ENCODE measurements at places on chromosomes 2 and 18.

DNA sequence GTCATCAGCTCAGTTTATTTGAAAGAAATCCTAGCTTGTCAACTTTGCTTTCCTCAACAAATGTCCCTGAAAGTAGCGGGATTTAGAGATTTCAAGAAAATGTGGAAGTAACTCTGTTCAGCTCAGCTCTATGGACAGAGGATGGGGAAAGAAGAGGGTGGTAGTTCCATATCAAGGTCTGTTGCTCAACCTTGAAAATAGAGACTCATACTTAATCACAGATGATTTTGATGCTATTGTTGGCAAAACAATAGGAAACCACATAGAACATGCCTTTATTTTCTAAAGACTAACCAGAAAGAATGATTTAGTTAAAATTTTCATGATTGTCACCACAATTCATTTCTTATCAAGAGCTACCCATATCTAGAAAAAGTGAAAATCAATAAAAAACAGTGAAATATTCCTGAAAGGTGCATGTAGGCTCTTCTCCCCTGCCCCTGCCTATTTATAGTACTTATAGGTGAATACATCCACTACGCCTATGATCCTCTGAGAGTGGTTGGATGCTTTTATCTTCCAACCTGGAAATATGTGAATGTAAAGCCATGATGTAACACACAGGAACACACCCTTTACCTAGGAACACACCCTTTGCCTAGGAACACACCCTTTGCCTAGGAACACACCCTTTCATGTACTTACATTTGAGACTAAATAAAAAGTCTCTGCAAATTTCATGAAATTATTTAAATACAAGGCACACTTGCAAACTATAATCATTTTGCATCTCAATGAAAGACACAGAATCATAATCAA lies 65.8 kb downstream of the ETAA1 start:
- no peak for DNase-seq

- DNase-seq, result no peak
Measured at GRCh38 chr2:46818819-46819218, 96.8 kb downstream of the MCFD2 start.

DNA sequence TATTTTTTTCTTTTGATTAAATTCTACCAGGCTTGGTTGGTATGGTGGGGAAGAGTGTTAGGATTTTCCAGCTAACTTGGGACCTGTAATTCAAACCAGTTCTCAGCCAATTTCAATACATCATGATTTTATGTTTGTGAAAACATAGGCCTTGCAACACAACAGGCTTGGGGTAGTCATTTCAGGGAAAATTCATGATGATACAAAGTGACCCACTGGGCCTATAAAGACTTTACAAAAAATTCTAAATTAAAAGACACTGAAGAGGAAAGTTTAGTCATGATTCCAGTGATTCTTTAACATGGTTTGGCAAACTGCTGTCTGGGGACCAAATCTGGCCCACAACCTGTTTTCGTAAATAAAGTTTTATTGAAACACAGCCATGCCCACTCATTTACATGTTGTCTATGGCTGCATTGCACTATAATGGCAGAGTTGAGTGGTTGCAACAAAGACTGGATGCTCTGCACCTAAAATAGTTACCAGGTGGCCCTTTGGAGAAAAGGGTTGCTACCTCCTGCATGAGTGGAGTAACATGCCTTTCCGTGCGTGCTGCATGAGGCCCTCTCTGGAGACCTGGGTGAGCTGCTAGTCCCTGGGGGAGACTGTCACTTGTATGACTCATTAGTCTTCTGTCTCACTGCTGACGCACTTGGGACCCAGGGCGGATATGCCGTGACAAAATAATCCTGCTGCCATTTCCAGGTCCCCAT lies 73.6 kb downstream of the NPAS2 start:
- no peak for DNase-seq

DNA sequence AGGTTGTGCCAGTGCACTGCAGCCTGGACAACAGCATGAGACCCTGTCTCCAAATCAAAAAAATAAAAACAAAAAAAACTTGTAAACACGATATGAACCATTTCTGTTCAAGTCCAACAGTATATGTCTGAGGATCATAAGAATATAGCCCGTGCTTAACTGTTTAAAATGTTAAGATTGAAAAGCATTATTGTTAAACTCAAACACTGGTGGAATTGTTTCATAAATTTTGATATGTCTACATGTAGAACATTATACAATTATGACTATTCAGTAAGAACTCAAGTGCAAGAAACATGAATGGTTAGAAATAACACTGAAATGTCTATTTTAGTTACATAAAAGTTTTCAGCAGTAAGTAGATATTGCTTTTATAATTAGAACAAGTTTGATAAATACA lies 29.7 kb downstream of the PPIG start:
- no peak for DNase-seq

DNA sequence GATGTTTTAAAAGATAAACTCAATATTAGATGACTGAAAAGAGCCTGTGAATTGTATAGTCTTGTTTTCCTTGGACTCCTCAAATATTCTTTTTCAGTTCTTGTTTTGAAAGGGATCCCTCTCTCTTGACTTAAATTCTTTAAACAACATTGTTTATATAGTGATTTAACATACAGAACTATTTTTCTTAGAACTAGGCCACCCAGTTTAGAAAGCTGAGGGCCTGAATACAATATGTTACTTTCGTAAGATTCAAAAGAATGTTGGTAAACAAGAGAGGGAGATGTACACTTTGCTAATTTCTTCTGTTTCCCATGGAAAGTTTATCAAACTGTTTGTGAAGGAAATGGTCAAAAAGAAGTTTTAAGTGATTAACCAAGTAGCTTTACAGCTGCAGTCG lies 5.5 kb upstream of the TSPYL6 start:
- no peak for DNase-seq

DNA sequence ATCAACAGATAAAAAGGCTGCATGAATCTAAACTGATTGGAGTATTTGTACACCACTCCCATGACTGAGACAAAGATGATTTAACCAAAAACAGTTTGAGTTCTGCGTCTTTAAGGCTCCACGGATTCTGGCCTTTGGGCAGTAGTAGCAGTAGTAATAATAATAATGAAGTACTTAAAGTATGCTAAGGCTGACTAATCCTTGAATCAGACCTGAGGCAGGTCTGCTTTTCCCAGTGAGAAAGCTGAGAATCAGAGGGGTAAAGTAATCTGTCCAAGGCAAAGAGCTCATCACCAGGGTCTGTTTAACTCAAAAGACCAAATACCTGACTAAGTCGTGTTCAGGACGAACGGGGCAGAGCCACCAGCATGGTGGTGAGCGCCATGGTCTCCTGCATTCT lies 61.4 kb downstream of the ID2 start:
- DNase-seq, result no peak

DNA sequence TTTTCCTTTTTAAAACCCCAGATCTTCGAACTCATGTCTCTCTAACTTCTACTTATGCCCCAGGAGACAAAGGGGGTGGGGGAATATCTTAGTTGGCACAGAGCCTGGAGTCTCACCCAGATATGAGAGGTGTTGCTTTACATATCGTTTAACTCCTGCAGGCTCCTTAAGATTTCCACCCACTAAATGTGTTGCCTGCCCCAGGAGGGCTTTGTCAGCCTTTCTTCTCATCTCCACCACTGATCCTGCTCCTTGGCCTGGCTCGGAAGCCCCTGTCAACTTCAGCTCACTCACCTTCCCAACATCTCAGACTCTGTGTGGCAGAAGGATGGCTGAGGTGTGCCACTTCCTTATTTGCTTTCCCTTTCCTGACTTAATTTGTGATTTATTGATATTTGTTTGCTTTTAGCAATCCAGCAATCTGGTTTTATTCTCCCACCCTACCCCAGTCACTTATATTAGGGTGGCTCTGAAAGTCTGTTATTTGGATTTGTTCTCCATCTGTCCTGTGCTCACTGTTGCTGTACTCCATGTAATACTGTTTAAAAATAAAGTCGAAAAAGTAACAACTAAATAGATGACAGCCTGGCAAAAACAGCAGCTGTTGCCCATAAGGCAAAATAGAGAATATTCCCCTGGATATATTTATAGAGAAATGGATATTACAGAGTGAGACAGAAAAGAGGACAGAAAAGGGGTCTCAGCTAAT lies 200.6 kb downstream of the ZBTB7C start:
- no peak for DNase-seq
